ENCODE measurements at places on chromosomes 4 and X.

DNA sequence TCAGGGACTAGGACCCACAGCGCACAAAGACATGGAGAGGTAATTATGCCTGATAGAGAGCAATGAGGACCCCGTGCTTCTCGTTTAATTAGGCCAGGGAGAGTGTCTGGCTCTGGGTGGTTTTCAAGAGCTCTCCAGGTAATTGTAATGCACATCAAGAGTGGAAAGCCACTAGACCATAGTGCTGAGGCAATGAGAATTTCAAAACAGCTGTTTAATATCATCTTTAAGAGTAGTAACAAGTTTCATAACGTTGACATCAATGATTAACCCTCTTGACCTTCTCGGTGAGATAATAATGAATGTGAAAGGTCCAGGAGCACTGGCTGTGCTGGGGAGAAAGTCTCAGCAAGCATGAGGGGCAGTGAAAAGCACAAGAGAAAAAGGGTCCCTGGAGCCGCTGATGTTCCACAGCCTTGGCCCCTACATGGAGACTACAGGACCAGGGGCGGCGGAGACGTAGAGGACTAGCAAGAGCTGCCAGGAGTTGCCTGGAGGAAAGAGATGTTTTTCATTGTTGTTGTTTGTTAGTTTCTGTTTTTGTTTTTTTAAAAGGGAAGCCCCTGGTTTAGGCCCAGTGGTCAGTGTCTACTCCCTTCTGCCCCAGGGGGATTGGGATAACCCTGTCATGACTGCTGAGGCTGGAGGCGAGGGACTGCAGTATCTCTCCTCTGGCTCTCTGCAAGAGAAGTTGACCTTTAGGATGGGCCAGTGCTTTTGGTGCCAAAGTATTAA is 14.8 kb upstream of the CXCR3 start:
- DNase-seq: no peak

DNA sequence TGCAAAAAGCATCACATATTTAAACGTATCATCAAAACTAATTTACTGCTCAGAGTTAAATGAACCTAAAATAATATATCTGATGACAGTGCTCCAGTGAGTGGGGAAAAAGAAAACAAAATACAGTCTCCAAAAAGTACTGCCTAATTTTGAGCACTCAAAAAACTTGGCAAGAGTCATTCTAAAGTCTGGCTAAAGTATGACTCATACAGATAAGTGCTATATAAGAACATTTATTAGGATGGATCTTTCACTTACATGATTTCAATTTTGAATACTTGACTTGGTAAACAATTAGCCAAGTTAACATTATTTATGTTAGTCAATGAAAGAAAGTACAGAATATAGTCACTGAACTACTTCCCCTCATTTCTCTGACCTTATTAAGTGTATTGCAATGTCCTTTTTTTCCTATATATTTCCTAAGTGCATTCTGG is 27.2 kb downstream of the FBXO8 start:
- DNase-seq: peak; percentile 31

GRCh38 chrX:150257353-150258175 is 105.6 kb upstream of the MAMLD1 start:
- no peak for DNase-seq

GRCh38 chr4:31788676-31789075 is 1068.5 kb downstream of the PCDH7 start:
- DNase-seq: no peak

GRCh38 chr4:2443061-2443730 is 24.4 kb downstream of the CFAP99 start:
- DNase-seq: no peak

GRCh38 chrX:63686878-63687714 is 97.9 kb downstream of the ARHGEF9 start:
- peak; percentile 39 for DNase-seq

- DNase-seq: no peak
Measured at GRCh38 chrX:351736-352135, 33.1 kb upstream of the GTPBP6 start.

GRCh38 chr4:170256807-170257206 is 167.1 kb upstream of the AADAT start:
- no peak for DNase-seq

- peak; percentile 71 for DNase-seq
Measured at GRCh38 chr4:189202182-189202868, 738.3 kb upstream of the FRG1 start.

DNA sequence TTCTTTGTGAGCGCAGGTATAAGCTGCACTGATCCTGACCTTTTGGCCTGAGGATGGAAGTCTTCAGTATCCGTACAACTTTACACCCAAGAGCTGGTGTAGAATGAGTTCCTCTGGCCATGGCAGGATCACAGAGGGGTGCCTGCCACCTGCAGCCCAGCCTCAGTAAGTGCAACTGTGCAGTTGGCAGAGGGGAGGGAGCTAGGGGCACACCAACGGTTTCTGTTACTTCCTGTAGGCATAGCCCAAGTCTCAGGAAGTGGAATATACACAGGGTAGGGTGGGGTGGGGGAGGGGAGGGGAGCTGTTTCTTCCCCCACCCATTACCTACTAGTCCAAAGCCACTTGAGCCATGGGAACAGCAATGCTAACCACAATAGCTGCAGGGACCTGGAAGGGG is 85.4 kb upstream of the GBA3 start:
- DNase-seq: no peak

DNA sequence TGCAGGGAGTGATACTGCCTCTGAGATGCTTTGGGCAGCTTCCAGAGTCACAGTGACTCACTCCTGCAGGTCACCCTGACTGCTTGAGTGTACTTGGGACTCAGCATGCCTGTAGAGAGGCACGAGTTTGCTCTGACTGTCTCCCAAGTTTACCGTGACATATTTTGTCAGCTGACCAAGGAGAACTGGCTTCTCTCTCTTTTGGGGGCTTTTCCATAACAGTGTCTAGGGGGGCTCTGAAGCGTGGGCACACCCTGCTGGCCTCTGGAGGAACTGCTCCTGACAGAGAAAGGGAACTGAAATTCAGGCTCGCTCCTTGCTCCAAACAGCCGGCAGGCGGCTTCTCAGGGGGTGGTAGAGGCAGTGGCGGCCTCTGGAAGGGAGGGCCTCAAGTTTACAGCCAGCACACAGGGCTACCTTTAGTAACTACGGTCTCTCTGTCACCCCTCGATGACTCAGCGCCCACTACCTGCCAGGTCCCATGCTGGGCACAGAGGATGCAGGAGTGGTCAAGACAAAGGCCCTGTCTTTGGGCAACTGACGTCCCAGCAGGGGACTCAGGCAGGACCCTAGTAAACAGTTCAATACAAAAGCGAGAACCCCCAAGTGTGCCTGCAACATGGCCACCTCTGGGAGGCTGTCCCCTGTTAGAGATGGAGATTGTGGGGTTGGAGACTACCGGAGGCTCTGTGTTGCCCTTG is 17.8 kb downstream of the ZNF185 start:
- peak; percentile 65 for DNase-seq

DNA sequence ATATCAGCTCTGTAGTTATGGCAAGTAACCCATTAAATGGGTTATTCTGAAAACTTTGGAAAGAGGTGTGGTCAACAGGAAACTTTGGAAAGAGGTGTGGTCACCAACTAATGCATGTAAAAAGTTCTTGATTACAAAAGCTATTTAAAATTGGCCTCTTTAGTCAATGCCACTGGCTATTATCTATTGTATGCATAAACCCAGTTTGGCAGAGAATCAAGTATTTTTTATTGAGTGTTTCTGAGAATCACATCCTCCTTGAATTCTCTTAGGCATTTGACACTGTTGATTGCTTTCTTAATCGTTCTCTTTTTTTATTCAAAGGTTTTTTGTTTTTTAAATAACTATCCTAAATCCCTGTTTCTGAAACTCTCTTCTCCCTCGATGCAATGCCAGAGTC is 7.5 kb downstream of the P2RY4 start:
- DNase-seq: no peak

GRCh38 chrX:57266871-57267270 is 19.6 kb upstream of the FAAH2 start:
- DNase-seq: no peak

- no peak for DNase-seq
Measured at GRCh38 chrX:143002206-143002605, 23.5 kb upstream of the SPANXN4 start.

GRCh38 chr4:19992471-19993093 is 259.1 kb upstream of the SLIT2 start:
- DNase-seq: no peak

DNA sequence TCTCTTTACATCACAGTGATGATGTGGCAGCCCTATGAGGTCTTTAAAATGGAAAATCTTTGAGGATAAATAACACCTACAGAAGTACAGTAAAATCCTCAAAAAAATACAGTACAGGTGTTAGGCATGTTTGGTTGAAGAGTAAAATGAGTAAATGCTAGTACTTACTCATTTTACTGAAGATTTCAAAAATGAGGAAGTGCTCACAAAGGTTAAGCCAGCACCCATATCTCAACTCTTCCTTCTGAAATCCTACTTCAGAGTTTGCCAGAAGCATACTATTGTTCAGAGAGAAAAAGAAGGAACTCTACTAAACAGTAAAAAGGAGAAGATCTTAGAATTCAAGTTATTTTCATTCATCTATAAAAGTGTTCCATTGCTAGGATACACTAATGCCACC is 130.9 kb downstream of the CBR4 start:
- DNase-seq: no peak

GRCh38 chr4:37232315-37232714 is 12.2 kb upstream of the NWD2 start:
- no peak for DNase-seq

DNA sequence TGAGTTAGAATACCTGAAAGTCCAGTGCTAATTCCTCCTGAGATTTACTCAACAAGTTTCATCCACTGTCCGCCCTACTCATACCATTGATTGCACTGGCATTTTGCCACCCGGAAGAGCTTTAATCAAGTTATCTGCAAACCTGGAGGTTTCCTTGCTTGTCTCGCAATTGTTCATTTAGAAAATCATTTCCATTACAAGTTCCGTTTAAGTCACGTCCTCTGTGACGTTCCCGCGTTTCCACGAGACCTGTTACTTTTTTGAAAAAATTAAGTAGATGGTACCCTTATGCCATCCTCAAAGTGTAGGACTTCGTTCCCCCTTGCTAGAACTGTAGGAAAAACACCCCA is 761 bp upstream of the FRYL start:
- peak; percentile 11 for DNase-seq

- DNase-seq: no peak
Measured at GRCh38 chr4:74042681-74043080, 4.2 kb upstream of the CXCL3 start.

DNA sequence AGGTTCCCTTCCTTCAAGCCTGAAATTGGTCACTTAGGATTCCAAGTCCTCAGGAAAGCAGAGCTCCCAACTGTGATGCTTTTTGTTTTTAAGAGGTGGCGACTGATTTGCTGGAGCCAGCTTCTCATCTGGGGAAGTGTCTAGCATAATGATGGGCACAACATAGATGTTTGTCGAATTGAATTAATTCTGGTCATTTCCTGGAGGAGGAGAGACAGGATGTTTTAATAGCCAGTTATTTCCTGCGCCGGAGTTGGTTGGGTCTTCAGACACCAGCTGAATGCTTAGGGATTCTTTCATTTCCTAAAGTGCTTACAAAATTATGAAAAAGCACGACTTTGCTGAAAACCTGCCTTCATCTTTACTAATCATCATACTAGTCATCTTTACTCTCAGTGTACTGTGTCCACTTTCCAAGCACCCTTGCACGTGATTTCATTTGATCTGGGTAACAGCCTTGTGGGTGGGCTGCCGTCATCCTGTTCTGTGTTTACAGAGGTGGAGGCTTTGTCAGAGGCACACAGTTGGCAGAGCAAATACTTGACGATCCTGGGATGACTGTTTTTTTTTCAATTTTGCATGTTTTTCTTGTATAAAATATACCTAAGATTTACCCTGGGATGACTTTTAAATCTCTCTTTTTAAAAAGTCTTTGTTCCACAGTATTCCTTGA is 49.5 kb downstream of the RGS12 start:
- peak; percentile 69 for DNase-seq

DNA sequence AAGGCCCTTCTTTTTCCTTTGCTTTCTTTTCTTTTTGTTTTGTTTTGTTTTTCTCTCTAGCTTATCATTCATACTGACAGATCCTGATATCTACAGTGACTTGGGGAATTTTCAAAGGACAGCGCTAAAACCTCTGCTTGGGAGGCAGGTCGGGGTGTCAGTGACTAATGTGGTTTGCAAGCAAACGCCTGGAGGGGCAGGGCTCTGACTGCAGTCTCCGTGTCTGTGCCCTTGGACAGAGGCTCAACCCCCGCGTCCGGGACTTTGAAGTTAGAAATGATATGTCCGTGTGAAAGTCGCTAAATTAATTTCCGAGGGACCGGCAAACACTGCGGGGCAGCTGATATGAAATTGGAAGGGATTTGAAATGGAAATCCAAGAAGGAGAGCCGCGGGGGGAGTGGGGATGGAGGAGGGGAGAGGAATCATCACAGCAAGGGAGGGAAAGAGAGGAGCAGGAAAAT is 312.4 kb downstream of the DHRSX start:
- DNase-seq: peak; percentile 40

GRCh38 chrX:108348525-108348924 is 89.7 kb downstream of the COL4A6 start:
- DNase-seq: no peak

DNA sequence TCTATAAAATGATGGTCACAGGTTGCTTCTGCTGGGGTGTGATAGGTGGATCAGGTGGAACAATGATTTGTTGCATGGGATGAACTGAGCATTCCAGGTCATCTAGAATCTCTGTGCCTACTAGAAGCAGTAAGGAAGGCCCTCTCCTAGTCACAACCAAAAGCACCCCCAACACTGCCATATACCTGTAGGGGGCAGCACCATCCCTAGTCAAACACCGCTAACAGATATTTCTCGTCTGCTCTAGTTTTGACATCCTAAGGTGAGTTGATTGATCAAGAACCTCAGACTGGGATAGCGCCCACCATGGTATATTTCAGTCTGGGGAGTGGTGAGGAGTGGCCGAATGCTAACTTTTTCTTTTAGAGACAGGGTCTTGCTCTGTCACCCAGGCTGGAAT is 160.2 kb downstream of the NHS start:
- no peak for DNase-seq

DNA sequence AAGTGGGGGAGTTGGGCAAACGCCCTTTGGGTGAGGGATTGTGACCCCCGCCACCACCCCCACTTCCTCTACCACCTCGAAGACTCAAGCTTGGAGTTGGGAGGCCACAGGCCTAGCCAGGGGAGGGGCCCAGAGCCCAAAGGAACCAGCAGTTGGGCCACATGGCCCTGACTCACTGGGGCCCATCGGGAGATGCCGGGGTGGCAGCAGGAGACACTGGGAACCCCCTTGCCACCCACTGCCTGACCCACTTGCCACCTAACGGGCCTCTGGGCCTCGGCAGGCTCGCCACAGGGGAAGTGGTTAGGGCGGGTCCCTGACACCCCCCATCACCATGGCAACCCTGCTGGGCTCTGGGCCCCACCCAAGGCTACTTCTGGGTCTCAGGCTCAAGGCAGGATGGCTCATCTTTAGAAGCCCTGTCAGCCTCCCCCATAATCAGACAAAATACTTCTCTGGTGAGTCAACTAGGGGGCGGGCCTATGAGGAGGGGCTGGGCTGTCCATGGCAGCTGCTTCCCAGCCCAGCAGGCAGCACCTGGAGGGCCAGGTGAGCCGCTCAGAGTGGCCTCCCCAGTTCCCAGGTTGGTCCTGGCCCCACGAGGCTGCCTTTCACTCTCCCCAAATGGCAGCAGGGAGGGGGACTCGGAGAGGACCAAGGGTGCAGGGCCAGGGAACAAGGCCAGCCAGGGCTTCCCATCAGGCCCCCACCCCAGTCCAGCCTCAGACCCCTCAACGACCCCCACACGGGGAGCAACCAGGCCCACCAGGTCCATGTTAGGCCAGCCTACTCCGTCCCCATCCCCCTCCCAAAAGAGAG is 5.6 kb downstream of the FLNA start:
- DNase-seq: peak; percentile 89

- peak; percentile 1 for DNase-seq
Measured at GRCh38 chrX:107935664-107936433, 46.3 kb downstream of the TEX13B start.

- no peak for DNase-seq
Measured at GRCh38 chr4:1154126-1154522, 18.3 kb downstream of the SPON2 start.
